ENCODE measurements at places on chromosomes 5 and 9.
A peak's percentile ranks its signal among the peaks of the same experiment; 100 is the strongest.

DNA sequence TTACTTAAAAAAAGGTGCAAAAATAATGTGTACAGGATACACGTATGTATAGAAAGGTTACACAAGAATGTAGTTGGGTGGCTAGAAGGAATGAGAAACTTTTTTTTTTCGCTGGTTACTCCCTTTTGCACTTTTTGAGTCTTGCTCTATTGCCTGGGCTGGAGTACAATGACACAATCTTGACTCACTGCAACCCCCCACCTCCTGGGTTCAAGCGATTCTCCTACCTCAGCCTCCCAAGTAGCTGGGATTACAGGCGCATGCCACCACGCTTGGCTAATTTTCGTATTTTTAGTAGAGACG is 15.8 kb downstream of the FBXW11 start:
- no peak overlapping the region for H3K4me3 ChIP-seq
- peaks cover 47% of the 10 kb centered on the region for H3K4me1 ChIP-seq
- peaks cover 29% of the 10 kb centered on the region for H3K36me3 ChIP-seq
- no peak for DNase-seq

GRCh38 chr9:114078021-114078780 is at the start of gene AMBP:
Gene AMBP (minus strand): TSS chr9:114078300. CDS start chr9:114078209, 91 bp downstream.
- H3K4me1 ChIP-seq: no peaks in the 10 kb centered on the region
- no peak within 1 kb of the TSS for H3K4me3 ChIP-seq
- no peaks in the 10 kb centered on the region for H3K36me3 ChIP-seq

GRCh38 chr5:150219861-150220260 is 30.0 kb downstream of the SLC6A7 start:
- H3K27ac ChIP-seq: no peak overlapping the region
- H3K27me3 ChIP-seq: peaks cover 4% of the 10 kb centered on the region
- H3K36me3 ChIP-seq: no peaks in the 10 kb centered on the region
- no peak overlapping the region for H3K4me3 ChIP-seq
- H3K4me1 ChIP-seq: no peaks in the 10 kb centered on the region
- no peak for DNase-seq

DNA sequence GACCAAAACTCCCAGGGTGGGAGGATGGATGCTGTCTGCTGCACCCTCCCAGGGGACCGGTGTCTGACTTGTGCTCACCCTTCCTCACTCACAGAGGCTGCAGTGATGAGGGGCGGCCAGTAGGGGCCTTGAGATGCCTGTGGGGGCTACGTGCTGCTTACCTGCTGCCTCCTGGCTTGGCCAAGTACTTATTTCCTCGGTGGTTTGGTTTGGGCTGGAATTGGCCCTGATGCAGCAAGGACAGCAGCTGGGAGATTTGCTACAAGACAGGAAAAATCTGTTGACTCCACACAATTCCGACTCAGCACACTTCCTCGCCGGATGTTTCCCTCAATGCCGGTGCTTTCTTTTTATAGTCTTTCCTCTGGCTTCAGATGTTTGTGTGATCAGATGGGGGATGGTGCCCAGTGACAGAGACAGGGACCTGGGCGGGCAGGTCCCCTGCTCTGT is 6.6 kb downstream of the PCDH12 start:
- no peaks in the 10 kb centered on the region for H3K27me3 ChIP-seq
- H3K4me1 ChIP-seq: peaks cover 6% of the 10 kb centered on the region
- DNase-seq: peak; percentile 36
- H3K27ac ChIP-seq: no peak overlapping the region

DNA sequence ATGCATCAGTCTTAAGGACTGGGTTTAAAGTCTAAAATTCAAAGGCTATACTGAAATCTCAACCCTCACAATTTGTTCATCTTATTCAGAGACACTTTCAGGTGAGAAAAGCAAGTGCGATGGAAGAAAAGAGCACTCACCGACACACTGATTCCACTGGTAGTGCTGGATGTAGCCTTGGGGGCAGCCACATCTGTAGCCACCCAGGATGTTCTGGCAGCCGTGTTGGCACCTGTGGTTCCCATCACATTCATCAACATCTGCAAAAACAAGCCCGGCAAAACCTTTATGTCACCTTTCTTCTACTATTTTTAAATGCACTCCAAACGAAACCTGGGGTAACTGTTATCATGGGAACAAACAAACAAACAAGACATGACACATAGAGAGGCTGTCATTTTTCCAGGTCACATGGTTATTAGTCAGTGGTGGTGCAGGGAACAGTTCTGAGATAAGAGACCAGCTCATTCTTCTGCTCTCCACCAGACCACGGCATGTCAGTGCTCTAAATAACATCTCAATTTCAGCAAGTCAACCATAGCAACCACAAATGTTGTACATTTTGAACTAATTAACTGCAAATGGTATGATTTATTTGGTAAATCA is 188.4 kb downstream of the SLC12A2 start:
- no peak for DNase-seq
- no peaks in the 10 kb centered on the region for H3K36me3 ChIP-seq
- no peak overlapping the region for H3K4me3 ChIP-seq
- no peaks in the 10 kb centered on the region for H3K4me1 ChIP-seq
- peaks cover under 1% of the 10 kb centered on the region for H3K27me3 ChIP-seq
- no peak overlapping the region for H3K27ac ChIP-seq

DNA sequence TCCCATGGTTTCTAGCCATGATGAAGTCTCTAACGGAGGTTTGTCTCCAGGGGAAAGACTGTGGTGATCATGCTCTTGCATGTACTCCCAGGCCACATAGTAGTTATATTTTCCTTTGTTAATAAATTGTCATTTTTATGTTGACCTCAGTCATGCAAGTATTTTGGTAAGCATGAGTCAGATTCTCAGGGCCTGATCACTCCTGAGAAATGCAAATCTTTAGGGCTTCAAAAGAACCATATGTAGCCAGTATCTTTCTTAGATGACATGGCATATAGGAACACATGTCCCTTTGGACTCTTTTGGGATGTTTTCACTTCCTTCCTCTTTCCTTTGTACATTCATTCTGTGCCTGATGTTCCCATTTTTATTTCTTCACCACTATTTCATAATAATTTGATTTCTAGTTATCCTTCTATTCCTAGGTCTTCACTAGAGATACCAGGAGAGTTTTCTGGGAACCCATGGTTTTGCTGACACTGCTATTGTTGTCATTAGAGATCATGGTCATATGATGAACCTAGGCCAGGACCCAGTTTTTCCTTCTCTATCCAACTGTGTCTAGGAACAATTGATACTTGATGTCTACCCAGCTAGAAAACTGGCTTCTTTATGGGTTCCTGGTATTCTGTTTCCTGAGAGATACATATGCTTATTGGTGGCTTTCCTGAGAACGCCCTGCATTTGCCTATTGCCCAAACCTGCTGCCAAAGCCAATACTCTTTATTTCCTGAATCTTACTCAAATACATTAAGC is 248.1 kb upstream of the NREP start:
- H3K4me1 ChIP-seq: no peaks in the 10 kb centered on the region
- H3K27me3 ChIP-seq: peaks cover 3% of the 10 kb centered on the region
- DNase-seq: no peak
- no peaks in the 10 kb centered on the region for H3K36me3 ChIP-seq

GRCh38 chr9:34659592-34660253 is 2.7 kb downstream of the CCL27 start:
- no peaks in the 10 kb centered on the region for H3K36me3 ChIP-seq
- no peak for DNase-seq
- no peak overlapping the region for H3K4me3 ChIP-seq

GRCh38 chr9:78470216-78470615 is 173.3 kb downstream of the PSAT1 start:
- H3K27ac ChIP-seq: no peak overlapping the region
- no peaks in the 10 kb centered on the region for H3K36me3 ChIP-seq
- no peaks in the 10 kb centered on the region for H3K4me1 ChIP-seq
- no peak for DNase-seq
- peaks cover 6% of the 10 kb centered on the region for H3K27me3 ChIP-seq

GRCh38 chr5:150274811-150275210 is 14.8 kb downstream of the CAMK2A start:
- no peak overlapping the region for H3K27ac ChIP-seq
- no peak for DNase-seq
- no peak overlapping the region for H3K4me3 ChIP-seq
- no peaks in the 10 kb centered on the region for H3K36me3 ChIP-seq
- H3K4me1 ChIP-seq: no peaks in the 10 kb centered on the region
- H3K27me3 ChIP-seq: peaks cover 4% of the 10 kb centered on the region

DNA sequence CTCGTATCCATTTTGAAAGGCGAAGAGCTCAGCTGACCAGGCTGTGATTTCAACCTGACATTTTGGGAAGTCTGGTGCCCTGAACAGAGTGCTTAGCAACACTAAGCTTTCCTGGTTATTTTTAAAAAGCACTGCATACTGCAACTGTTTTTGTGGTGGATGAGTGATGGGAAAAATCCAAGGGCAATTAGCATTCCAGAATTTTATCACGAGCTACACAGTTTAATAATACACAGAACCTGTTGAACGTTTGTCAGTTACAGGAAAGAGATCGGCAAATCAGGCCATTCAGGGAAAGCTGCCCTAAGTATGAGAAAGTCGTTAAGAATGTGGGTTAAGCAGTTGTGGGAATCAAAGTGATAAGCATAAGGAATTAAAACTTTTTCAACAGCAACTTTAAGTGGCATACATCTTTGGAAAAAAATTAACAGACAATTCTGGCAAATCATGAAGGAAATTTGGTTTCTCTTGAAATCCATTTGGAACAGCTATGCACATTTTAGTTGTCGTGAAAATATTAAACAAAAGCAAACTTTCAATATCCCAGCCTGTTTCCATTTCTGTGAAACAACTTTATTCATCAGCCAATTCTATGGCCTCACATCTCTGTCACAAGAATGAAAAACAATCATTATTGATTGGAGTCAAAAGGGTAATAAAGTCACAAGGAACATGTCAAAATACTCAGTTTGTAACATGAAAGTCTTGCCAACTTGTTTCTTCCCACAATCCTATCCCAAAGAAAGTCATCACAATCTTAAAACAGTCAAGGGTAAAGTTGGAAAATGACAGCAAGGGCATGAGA is 25.7 kb downstream of the PUM3 start:
- peaks cover 61% of the 10 kb centered on the region for H3K36me3 ChIP-seq
- no peak overlapping the region for H3K27ac ChIP-seq
- no peak overlapping the region for H3K4me3 ChIP-seq
- H3K27me3 ChIP-seq: no peaks in the 10 kb centered on the region
- peaks cover 10% of the 10 kb centered on the region for H3K4me1 ChIP-seq
- no peak for DNase-seq

- no peaks in the 10 kb centered on the region for H3K4me1 ChIP-seq
- H3K27ac ChIP-seq: no peak overlapping the region
- H3K4me3 ChIP-seq: no peak overlapping the region
- H3K36me3 ChIP-seq: no peaks in the 10 kb centered on the region
These were observed 2148.9 kb upstream of the ACO1 start for GRCh38 chr9:30235564-30235963.

- H3K27ac ChIP-seq: no peak overlapping the region
- H3K4me1 ChIP-seq: no peaks in the 10 kb centered on the region
- peaks cover 2% of the 10 kb centered on the region for H3K27me3 ChIP-seq
- H3K36me3 ChIP-seq: no peaks in the 10 kb centered on the region
These were observed 291.6 kb upstream of the C9orf72 start for GRCh38 chr9:27864644-27865438.

- DNase-seq: no peak
- no peaks in the 10 kb centered on the region for H3K4me1 ChIP-seq
- no peaks in the 10 kb centered on the region for H3K36me3 ChIP-seq
- H3K4me3 ChIP-seq: no peak overlapping the region
- H3K27ac ChIP-seq: no peak overlapping the region
These were observed 1.9 kb upstream of the GRIN1 start for GRCh38 chr9:137136881-137137607.

Data from activated CD4-positive, alpha-beta memory T cell treated with anti-CD3 and anti-CD28 coated beads for 36 hours (primary cell).